ENCODE measurements at places on chromosomes 5 and 9.
A peak's percentile ranks its signal among the peaks of the same experiment; 100 is the strongest.

DNA sequence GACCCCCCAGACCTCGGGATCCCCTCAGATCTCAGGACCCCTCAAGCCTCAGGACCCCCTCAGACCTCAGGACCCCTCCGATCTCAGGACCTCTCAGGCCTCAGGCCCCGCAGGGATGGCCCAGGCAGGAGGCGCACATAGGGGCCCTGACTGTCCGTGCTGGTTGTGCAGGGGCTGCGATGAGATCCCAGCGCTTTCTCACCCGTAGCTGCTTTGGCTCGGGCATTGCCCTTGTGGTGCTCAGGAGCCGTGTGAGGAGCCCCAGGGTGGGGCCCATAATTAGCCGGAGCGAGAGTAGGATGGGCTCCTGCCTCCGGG, 680 bp upstream of the LPCAT1 start:
- no peak for DNase-seq

- DNase-seq = no peak
Measured at GRCh38 chr5:91007780-91008402, 375.2 kb downstream of the ARRDC3 start.

GRCh38 chr5:93995126-93995621, 253.8 kb upstream of the POU5F2 start:
- DNase-seq = peak; percentile 30

DNA sequence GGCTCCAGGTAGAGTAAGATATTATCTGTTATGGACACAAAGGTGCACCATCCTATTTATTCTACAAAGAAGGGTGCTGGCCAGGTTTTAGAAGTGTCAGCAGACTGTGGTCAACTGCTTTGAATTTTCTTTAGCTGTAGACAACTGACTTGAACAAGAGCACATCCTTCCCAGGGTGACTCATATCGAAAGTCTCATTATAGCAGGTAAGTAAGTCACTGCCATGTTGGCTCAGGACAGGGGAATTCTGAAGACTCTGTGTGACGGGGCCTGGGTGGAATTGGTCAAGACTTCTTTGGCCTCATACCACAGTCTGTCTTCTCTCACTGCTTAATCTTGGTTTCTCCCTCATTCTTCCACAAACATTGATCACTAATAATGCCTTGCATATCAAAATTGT, 214.5 kb upstream of the CDH9 start:
- no peak for DNase-seq

DNA sequence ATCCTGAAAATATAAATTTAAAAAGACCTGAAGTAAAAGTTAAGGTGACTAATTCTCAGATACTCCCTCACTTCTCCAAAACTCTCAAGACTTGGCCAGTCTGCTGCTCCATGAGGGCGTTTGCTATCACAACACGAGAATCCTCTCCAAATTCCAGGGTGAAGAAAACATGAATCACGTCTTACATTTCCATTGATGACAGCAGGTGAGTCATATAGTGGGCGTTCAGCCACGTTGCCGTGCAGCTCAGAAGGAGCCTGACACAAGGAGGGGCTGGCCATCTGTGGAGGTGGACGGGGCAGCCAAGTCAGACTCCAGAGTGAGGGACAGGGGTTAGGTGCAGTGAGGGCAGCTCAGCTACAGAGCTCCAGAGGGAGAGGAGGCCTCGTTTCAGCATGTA, 555.1 kb upstream of the ADAMTS16 start:
- peak; percentile 89 for DNase-seq

GRCh38 chr9:121503444-121503843, 3.8 kb upstream of the GGTA1 start:
- peak; percentile 23 for DNase-seq

GRCh38 chr5:150513375-150514309, 5.7 kb downstream of the NDST1 start:
- DNase-seq = peak; percentile 39

DNA sequence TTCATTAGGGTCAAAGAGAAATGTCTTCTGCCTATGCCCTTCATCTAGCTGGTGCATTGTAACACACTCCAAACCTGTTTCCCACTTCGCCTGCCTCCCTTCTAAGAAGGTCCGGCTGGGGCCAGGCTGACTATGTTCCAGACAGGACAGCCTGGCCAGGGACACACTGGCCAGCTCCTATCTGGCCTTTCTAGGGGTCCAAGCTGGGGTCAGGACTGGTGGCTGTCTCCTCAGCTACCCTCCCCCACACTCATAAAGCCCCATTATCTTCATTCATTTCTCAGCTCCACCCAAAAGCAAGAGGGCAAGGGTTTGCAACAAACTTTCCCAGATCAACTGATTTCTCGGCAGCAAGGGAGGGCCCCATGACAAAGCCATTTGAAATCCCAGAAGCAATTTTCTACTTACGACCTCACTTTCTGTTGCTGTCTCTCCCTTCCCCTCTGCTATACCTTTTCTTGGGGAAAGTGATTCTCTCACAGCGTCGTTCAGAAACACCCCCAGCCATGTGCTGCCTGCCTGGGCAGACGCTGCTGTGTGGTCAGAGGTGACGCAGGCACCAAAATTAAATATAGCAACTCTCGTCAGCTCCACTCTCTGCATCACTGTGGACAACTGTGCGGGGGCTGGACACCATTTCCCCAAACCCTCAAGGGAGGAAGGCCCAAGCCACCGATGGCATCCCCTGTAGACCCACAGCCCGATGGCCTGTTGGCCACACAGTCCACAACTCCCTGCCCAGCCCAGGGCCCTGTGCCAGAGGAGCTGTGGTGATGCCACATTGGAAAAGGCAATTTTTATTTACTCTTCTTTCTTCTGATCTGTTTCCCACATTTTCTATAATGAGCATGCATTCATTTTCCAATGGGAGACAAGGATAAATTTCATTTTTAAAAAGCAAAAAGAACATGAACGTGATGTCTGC, 6.1 kb downstream of the IL13 start:
- no peak for DNase-seq

- no peak for DNase-seq
Measured at GRCh38 chr9:34716711-34717110, 6.8 kb upstream of the CCL21 start.

DNA sequence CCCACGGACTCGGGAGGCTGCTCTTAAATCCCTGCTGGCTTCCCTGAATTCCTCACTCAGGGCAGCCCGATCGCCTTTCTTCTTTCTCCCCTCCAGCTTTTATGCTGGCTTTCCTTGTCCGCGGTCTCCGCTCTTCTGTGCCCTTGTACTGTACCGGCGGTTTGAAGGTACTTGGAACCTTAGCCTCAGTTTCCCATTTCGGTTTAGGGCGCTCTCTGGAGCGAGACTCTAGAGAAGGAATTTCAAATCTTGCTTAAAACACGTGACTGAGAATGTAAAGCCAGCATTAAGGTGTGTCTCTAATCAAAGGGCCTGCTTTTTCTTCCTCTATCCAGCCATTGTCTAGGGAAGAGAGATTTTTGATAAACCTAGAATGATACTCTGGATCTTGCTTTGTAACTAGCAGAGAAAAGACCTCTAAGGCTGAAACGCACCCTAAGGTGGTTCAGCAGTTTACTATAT, 650 bp downstream of the GPR107 start:
- DNase-seq = no peak

GRCh38 chr5:57028161-57028560, 76.2 kb upstream of the MIER3 start:
- DNase-seq = no peak

GRCh38 chr9:86771941-86772634, 175.2 kb downstream of the GAS1 start:
- DNase-seq = no peak

GRCh38 chr9:128921881-128922763, 1.3 kb downstream of the PHYHD1 start:
- peak; percentile 66 for DNase-seq

DNA sequence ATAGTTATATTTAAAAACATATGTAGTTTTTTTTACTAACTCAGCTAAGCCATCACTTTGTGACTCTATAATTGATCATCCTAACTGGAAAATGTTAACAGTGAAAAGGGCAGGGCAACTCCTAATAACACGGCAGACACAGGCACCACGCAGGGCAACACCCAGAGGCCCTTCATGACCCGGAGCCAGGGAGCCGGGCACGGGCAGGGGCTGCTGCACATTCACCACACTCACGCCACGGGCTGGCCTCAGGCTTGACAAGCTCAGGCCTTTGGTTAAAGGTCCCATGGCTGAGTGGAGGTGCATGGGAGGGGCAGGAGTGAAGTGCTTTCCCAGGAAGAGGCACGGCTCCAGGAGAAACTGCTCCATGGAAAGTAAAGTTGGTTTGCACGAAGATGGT, 53.0 kb upstream of the FAM120A start:
- DNase-seq = no peak

- peak; percentile 17 for DNase-seq
Measured at GRCh38 chr5:115549154-115549553, 4.6 kb upstream of the FEM1C start.

DNA sequence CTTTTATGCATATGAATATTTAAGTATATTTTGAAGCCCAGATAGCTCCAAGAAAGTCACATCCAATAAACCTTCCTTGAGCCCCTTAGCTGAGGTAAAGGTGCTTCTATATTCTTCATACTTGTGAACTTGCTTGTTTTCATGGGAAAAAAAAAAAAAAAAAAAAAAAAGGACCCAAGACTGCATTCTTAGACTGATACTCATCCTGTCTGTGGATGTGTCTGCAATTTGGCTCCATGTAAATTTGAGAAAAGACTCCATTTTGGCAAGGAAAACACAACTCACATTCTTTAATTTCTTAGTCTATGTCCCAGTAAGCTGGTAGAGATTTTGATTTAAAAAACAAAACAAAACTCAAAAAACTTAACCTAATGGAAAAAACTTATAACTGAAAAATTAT, 238.3 kb downstream of the FBXL17 start:
- peak; percentile 76 for DNase-seq

DNA sequence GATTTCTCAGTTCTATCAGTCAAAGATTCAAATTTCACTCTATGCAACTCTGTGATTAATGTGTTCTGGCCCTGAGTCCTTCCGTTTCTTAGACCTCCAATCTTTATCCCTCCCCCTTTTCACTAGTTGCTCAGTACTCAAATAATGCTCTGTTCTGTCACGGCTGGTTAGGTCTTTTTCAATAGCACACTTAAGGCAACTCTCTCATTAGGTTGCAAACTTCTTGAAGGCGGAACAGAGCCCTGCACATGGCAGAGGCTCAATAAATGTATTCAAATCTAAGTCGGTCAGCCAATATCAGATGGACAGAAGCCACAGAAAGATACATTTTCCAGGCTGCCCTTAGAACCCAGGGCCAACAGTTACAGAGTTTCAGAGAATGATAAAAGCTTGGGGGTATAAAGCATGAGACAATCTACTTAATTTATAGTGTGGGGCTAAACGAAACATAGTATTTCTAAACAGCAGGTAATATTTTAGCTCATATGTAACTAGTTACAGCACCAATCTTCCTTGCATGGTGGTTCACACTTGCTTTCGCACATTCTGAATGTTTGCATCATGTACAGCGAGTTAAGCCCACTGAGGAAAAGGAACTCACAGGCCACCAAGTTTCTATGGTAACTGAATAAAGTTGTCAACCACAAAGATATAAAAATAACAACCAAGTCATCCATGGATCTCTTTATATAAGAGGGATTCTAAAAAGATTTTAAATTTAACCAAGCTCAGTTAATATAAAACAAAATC, 67.1 kb upstream of the GOLPH3 start:
- DNase-seq = no peak

DNA sequence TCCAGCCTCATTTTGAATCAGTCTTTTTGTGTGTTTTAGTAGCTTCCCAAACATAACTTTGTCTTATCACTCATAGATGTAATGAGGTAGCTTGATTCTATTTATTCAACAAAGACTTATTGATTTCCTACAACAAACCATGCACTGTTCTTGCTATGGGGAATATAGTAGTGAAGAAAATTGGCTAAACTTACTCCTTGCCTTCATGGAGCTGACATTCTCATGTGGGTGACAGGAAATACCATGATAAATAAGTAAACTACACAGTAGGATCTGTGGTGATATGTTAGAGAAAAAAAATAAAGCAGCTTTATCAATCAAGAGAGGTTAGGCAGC, 255.7 kb upstream of the TNC start:
- DNase-seq = no peak

GRCh38 chr5:82796643-82797416, 280.4 kb downstream of the TMEM167A start:
- DNase-seq = no peak

GRCh38 chr5:72115296-72115695, 8.0 kb downstream of the MAP1B start:
- no peak for DNase-seq

DNA sequence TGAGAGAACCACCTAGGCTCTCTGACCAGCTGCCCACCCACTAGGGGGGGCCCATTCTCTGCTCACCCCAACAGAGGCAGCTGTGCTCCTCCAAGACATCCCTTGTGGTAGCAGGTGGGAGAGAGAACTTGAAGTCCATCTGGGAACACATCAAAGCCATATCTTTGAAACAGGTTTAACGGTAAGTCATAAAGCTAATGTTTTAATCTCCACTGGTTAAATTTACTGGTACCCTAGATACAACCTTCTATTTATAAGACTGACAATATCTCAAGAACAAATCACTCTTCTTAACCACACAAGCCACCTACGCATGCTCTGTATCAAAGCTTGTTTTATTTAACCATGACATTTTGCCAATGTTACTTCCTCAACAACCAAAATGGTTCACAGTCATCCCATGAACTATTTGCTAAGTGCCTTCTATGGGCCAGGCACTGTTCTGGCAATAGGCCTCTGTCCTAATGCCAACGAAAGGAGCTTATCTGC, 20.4 kb downstream of the AUH start:
- no peak for DNase-seq
